CD4-positive, CD25-positive, alpha-beta regulatory T cell (primary cell): ENCODE measurements at places on chromosomes 5 and 9. TPM values are rescaled to one million over a fixed set of nuclear protein-coding genes. Genes with fewer than 3 reads are reported as not detected.

Gene PCDHA2
- total RNA-seq: not detected

Gene SPATA31D3
- not detected for total RNA-seq

Gene CHSY3
- total RNA-seq: not detected

Gene MACIR
- 2.7 TPM for total RNA-seq

Gene CCDC171
- total RNA-seq: 1.1 TPM

Gene HTR1A
- total RNA-seq: not detected

- H3K4me1 ChIP-seq: peaks cover 4% of the 10 kb centered on the region
- H3K36me3 ChIP-seq: no peaks in the 10 kb centered on the region
- H3K27me3 ChIP-seq: peaks cover 5% of the 10 kb centered on the region
- H3K27ac ChIP-seq: no peak overlapping the region
- H3K4me3 ChIP-seq: no peak overlapping the region
Observed at GRCh38 chr5:74630453-74631066, 10.0 kb downstream of the ENC1 start.

GRCh38 chr5:167247816-167248215 is 1043.6 kb upstream of the WWC1 start:
- no peak for DNase-seq
- H3K27me3 ChIP-seq: no peaks in the 10 kb centered on the region
- no peaks in the 10 kb centered on the region for H3K36me3 ChIP-seq
- no peak overlapping the region for H3K4me3 ChIP-seq
- H3K27ac ChIP-seq: no peak overlapping the region

DNA sequence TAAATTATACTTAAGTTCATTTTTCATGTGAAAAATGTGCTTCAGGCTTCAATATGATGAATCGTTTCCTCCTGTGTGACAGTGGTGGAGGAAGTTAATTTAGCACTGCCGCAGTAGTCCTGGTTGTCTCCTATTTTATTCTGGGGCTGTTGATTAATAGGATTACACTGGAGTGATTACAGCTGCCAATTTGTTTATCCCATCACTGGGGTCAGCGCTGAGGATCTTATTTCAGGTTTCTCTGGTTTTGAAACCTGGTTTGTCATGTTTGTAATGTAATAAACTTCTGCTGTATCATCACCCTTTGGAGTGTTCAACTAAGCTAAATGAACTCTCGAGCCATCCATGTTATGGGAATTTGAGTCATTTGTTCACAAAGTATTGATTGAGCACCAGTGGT is 241.7 kb upstream of the KCNN2 start:
- no peaks in the 10 kb centered on the region for H3K4me1 ChIP-seq
- no peak for DNase-seq
- no peak overlapping the region for H3K4me3 ChIP-seq
- H3K27me3 ChIP-seq: no peaks in the 10 kb centered on the region
- H3K36me3 ChIP-seq: no peaks in the 10 kb centered on the region
- no peak overlapping the region for H3K27ac ChIP-seq

- DNase-seq: no peak
- no peaks in the 10 kb centered on the region for H3K27me3 ChIP-seq
- no peaks in the 10 kb centered on the region for H3K36me3 ChIP-seq
- no peaks in the 10 kb centered on the region for H3K4me1 ChIP-seq
Observed at GRCh38 chr5:144469106-144469505, 298.4 kb downstream of the KCTD16 start.
